ENCODE measurements at places on chromosomes 11 and 22.

- no peaks in the 10 kb centered on the region for H3K27me3 ChIP-seq
- no peak overlapping the region for H3K4me3 ChIP-seq
- H3K36me3 ChIP-seq: no peaks in the 10 kb centered on the region
- H3K4me1 ChIP-seq: no peaks in the 10 kb centered on the region
- DNase-seq: no peak
These were observed 509.4 kb upstream of the API5 start for GRCh38 chr11:42802201-42802899.

GRCh38 chr11:30758946-30759504 is 172.9 kb upstream of the MPPED2 start:
- DNase-seq: no peak
- H3K4me1 ChIP-seq: no peaks in the 10 kb centered on the region
- no peak overlapping the region for H3K27ac ChIP-seq
- no peak overlapping the region for H3K4me3 ChIP-seq
- no peaks in the 10 kb centered on the region for H3K36me3 ChIP-seq

DNA sequence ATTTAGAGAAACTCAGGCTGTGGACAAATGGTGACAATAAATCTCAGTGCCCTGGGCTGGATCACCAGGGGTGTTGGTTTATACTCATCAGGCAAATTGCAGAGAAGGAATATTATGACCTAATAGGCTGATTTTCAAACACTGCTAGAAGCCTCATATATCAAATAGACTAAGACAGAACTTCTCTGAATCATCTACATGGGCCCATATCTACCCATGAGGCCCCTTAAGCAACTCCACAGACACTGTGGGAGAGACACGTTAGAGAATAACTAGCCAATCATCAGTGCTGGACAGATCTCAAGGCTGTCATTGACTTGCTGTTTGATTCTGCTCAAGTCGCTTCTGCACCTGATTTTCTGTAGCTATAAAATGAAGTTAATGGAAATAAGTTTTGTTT is 545.8 kb downstream of the SOX6 start:
- no peaks in the 10 kb centered on the region for H3K36me3 ChIP-seq
- no peaks in the 10 kb centered on the region for H3K4me1 ChIP-seq
- H3K27me3 ChIP-seq: no peaks in the 10 kb centered on the region
- no peak overlapping the region for H3K27ac ChIP-seq
- no peak for DNase-seq

DNA sequence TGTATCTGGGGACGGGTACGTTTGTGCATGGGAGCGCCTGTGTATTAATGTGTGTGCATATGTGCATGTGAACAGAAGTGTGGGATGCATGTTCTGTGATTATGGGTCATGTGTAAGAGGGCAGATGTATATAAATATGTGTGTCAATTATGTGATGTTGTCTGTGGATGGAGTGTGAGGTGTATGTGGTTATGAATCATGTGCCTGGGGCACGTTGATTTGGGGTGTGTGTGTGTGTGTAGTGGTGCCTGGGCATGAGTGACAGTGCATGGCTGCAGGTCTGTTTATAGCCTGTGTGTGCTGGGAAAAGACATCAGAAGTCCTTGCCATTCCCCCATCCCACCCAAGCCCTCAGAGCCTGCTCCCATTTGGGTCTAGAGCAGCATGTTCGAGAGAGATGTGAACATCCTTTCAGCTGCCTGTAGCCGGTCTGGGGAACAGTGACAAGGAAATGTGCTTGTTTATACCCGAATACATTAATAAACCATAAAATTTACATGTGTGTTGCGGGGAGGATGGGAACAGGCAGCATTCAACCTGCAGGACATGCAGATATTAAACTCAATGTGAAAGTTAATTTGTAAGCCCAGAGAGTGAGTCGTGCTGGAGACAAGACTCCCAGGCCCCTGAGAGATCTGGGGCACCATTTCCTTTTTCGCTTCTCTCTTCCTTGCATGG is 129.0 kb downstream of the NECTIN1 start:
- H3K27me3 ChIP-seq: peaks cover 4% of the 10 kb centered on the region
- DNase-seq: no peak
- no peaks in the 10 kb centered on the region for H3K36me3 ChIP-seq

GRCh38 chr22:35393116-35394010 is 6.6 kb upstream of the MCM5 start:
- H3K27me3 ChIP-seq: no peaks in the 10 kb centered on the region
- no peak overlapping the region for H3K27ac ChIP-seq
- H3K4me1 ChIP-seq: peaks cover 4% of the 10 kb centered on the region
- H3K4me3 ChIP-seq: no peak overlapping the region
- no peaks in the 10 kb centered on the region for H3K36me3 ChIP-seq
- no peak for DNase-seq

GRCh38 chr11:73260127-73260457 is 12.0 kb upstream of the P2RY6 start:
- no peaks in the 10 kb centered on the region for H3K4me1 ChIP-seq
- H3K27ac ChIP-seq: no peak overlapping the region
- H3K4me3 ChIP-seq: no peak overlapping the region

- H3K4me1 ChIP-seq: no peaks in the 10 kb centered on the region
- no peak for DNase-seq
- no peaks in the 10 kb centered on the region for H3K36me3 ChIP-seq
- H3K4me3 ChIP-seq: no peak overlapping the region
- H3K27me3 ChIP-seq: peaks cover 11% of the 10 kb centered on the region
These were observed 64.3 kb downstream of the APIP start for GRCh38 chr11:34851916-34852315.

- no peaks in the 10 kb centered on the region for H3K36me3 ChIP-seq
- no peaks in the 10 kb centered on the region for H3K4me1 ChIP-seq
- no peaks in the 10 kb centered on the region for H3K27me3 ChIP-seq
- no peak overlapping the region for H3K27ac ChIP-seq
- no peak for DNase-seq
These were observed 44.5 kb downstream of the FEZ1 start for GRCh38 chr11:125451400-125452124.

DNA sequence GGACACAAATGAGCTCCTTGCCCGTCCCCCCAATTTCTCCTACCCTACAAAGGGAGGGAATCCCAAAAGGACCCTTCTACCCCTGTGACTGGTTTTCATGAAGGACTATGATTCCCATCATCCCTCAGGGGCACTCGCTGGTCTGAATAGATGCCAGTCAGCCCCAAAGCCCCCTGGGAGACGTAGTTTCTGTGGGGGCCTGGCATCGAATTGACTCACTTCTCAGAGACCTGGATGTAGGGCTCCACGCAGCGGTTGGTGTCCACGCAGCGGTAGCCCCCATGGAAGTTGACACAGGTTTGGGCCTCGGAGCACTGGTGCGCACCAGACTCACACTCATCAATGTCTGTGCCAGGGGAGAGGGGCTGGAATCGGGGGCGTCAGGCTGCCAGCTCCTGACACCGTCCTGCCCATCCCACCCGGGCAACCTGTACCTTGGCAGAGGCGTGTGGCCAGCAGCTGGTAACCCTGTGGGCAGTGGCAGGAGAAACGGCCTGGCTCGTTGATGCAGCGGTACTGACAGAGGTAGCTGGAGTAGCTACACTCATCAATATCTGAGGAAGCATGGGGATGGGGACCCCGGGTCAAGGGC is 4.4 kb downstream of the EFEMP2 start:
- no peak for DNase-seq
- peaks cover 14% of the 10 kb centered on the region for H3K4me1 ChIP-seq
- H3K4me3 ChIP-seq: no peak overlapping the region
- H3K36me3 ChIP-seq: peaks cover 21% of the 10 kb centered on the region
- no peak overlapping the region for H3K27ac ChIP-seq

DNA sequence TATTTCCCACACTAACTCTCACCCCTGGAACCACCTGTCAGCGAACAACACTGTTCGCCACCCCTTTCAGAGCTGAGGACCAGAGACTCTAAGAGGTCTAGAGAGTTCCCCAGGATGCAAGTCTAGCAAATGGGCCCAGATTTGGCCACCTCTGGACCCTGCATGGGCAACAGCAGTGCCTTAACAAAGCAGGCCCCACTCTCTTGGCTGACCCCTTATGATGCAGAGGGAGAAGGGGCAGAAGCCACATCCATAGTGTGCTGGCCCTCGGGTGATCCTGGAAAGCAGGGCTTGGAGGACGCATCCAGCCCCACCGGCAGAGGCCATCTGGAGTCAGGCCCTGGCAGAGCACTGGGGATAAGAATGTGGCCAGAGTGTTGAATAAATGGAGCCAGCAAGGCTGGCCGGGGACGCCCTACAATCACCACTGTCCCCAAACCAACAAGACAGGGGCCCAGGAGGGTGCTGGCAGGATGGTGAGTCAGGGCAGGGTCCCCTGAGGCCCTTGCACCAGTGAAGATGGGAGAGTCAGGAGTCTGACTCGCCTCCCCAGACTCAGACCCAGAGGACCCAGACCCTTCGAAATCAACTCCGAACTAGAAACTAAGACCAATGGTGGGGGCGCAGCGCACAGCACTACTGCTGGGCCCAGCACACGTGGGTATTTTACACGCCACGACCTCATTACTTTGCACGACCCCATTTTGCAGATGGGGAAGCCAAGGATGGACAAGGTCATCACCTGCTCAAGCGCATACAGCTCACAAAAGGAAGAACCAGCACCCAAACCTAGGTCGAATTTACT is 6.5 kb downstream of the CSNK1E start:
- H3K36me3 ChIP-seq: peaks cover 26% of the 10 kb centered on the region
- peaks cover 62% of the 10 kb centered on the region for H3K4me1 ChIP-seq
- no peak for DNase-seq
- no peak overlapping the region for H3K4me3 ChIP-seq
- H3K27ac ChIP-seq: peak overlapping the region; percentile 48

DNA sequence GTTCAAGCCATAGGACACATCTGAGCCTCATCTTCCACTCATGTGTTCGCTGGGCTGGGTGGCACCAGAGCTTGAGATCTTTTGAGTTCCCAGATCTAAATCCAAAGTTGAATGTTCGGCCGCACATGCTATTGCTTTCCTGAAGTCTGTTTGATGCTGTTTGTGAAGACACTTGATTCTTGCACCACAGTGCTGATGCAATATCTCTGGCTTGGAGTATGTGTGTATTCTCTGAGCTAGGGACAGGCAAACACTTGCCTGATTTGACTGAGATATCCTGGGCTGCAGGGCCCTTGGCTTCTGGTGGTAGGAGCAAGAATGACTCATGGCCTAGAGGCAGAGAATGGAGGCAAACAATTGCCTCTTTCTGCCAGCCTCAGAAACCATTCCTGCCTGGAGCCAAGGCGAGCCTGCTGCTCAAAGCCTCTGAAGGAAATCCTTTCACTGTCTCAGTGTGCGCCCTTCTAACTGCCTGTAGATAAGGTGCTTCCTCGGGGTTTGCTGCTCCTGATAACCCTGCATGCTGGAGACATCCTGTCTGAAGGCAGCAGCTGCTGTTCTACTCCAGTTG is 73.0 kb downstream of the CYB5R2 start:
- no peaks in the 10 kb centered on the region for H3K27me3 ChIP-seq
- H3K36me3 ChIP-seq: no peaks in the 10 kb centered on the region
- H3K4me1 ChIP-seq: no peaks in the 10 kb centered on the region

DNA sequence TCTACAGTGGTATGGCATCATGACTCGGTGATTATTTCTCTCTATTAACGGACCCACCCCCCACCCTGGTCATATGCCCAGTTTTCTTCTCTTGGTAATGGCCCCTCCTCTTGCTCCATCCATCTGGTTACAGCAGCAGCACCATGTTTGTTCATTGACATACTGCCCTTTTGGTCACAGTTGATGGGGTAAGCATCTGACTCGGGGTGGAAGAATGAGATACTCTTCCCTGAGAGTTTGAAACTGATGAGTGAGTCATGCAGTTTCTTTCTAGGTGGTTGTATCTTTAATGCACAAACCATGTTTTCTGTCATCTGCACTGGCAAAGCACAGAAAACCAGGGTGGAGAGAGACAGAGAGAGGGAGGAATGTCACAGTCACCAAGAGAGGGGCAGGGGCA is 126.0 kb downstream of the SYN3 start:
- no peaks in the 10 kb centered on the region for H3K4me1 ChIP-seq
- no peaks in the 10 kb centered on the region for H3K27me3 ChIP-seq
- H3K36me3 ChIP-seq: no peaks in the 10 kb centered on the region
- H3K4me3 ChIP-seq: no peak overlapping the region
- no peak overlapping the region for H3K27ac ChIP-seq

DNA sequence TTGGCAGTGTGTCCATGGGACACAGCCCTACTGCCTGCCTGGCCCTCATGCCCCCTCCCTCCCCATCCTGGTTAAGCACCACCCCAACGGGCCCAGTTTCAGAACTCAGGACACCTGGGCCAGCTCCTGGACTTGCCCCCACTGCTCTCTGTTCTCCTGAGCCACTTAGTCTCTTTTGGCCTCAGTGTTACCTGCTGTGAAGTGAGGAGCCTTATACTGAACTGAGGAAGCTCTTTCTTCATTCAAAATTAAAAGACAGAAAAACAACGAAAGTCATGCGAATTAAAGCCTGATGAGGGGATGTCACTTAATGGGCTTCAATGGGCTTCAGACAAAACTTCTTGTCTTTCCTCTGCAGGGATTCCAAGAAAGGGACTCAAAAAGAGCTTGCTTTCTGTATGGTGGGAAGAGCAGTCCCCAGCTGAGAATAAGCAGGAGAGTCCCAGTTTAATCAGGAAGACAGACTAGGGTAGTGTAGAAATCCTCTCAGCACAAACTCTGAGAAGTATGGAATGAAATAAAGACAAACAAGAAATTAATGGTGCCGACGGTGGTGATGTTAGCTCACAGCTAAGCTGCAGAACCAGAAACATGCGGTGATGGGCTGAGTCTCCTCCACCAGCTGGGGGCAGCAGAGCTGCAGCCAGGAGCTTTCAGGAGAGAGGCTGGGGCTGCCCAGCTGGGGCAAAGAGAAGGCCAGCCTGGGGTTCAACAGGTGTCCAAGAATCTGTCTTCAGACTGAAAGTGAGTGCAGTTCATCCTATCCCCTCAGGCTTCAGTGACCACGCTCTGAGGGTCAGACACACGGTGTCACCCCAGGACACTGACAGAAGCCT is 101.0 kb downstream of the GGTLC2 start:
- no peak for DNase-seq
- H3K4me1 ChIP-seq: no peaks in the 10 kb centered on the region
- peaks cover 25% of the 10 kb centered on the region for H3K27me3 ChIP-seq
- no peak overlapping the region for H3K27ac ChIP-seq

DNA sequence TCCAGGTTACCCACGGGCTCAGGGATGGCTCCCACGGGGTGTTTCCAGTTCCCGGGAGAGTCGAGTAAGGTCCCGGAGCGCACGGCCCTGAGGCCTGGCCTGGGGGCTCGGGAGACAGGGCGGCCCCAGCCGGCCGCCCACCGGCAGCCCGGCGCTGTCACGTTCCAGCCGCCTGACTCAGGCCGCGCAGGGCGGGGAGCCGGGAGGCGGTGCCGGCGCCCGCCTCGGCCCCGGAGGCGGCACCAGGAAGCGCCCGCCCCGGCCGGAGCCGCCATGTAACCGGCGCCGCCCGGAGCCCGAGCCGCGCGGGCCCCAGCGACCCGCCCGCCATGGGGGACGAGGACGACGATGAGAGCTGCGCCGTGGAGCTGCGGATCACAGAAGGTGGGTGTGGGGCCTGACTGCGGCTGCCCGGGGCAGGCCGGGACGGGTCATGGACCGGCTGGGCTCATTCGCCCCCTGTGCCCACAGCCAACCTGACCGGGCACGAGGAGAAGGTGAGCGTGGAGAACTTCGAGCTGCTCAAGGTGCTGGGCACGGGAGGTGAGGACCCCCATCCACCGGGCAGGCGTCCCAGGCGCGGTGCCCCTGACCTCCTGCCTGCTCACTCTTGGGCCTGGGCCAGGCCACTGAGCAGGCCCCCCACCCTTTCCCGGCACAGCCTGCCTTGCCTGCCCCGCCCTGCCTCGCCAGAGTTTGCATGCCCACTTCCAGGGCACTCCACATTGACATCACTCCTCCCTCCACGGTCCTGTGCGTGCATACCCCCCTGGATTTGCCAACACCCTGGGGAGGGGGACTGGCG is at the start of gene RPS6KA4:
Gene RPS6KA4, plus strand, starts transcription at position 256 of the 805 bp plus-strand sequence. Its CDS starts 74 bp downstream, at position 330.
- H3K27ac ChIP-seq: peak within 1 kb of the TSS; percentile 85
- peaks cover 30% of the 10 kb centered on the region for H3K4me1 ChIP-seq
- H3K4me3 ChIP-seq: peak within 1 kb of the TSS; percentile 94
- DNase-seq: peak; percentile 52
- H3K27me3 ChIP-seq: no peaks in the 10 kb centered on the region
- peaks cover 33% of the 10 kb centered on the region for H3K36me3 ChIP-seq
